ENCODE measurements at places on chromosomes 13 and 19.

- DNase-seq: no peak
Measured at GRCh38 chr13:45315520-45316167, 25.3 kb downstream of the TPT1 start.

DNA sequence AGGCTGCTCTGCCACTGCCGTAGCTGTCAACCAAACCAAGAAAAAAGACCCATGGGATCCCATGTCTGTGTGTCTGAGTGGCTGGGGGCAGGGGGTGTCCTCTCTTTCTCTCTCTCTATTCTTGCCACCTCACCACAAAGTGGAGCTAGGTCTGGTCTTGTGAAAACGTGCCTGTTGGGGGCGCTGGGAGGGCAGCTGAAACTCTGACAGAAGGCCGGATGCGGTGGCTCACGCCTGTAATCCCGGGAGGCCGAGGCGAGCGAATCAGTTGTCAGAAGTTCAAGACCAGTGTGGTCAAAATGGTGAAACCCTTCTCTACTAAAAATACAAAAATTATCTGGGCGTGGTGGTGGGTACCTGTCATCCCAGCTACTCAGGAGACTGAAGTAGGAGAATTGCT, 29.2 kb downstream of the ZNF146 start:
- no peak for DNase-seq

DNA sequence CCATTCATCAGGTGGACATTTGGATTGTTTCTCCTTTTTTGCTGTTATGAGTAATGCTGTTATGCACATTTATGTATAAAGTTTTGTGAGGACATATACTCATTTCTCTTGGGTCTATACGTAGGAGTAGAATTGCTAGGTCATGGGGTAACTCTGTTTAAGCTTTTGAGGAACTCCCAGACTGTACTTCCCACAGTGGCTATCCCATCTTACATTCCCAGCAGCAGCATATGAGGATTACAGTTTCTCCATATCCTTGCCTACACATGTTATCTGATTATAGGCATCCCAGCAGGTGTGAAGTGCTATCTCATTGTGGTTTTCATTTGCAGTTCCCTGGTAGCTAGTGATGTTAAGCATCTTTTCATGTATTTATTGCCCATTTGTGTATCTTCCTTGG, 5.9 kb downstream of the ZSCAN22 start:
- no peak for DNase-seq

DNA sequence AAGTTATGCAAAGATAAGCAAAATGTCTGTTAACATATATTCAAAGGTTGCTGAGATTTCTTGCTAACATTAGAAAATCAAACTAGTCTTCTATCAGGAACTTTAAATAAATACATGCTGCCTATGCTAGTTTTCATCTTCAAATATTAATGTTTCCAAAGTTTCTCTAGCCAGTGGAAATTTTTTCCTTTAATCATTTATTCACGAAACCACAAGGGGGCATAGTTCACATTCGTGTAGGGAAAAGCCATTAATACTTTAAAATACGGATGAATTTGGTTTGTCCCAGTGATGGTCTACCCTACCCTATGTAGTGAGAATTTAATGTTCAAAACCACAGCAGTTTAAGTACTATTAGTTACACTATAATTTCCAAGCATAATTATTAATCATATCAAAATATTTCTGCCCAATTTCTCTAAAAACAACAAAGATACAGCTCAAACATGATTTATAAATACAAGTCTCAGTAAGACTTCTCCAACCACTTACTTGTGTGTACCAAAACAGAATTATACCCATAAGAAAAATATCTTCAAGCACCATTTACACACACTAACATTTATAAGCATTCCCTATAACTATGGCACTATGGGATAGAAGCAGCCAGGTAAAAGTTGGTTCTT, 16.2 kb downstream of the NUFIP1 start:
- DNase-seq: no peak

GRCh38 chr19:47107202-47107952, 6.2 kb downstream of the ZC3H4 start:
- DNase-seq: no peak

GRCh38 chr13:43786472-43786765, 353 bp downstream of the ENOX1 start:
- DNase-seq: no peak

- no peak for DNase-seq
Measured at GRCh38 chr13:33366469-33367062, 81.0 kb upstream of the STARD13 start.
